ENCODE measurements at places on chromosomes 16 and 17.

- peak; percentile 44 for DNase-seq
Observed at GRCh38 chr17:38925263-38925995, at the start of gene LASP1NB. LASP1NB (plus strand) TSS chr17:38925614.

DNA sequence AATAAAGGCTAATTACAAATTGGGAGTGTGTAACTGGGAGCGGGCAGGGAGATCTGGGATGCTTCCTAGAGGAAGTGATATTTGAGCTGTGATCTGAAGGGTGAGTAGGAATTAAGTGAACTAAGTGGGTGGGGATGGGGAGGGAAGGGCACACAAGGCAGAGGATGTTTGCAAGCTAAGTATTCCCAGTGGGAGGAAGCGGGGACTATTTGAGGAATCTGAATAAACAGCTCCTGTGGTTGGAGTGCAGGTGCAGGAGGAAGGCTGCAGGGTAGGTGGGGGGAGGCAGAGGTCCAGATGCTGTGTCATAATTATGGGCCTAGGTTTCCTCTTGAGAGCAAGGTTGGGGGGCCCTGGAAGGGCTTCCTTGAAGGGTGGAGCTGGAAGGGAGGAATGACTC is 102.1 kb upstream of the HS3ST2 start:
- DNase-seq = no peak

GRCh38 chr17:63443053-63443452 is 3.1 kb downstream of the CYB561 start:
- DNase-seq = no peak

GRCh38 chr16:28597692-28598261 is 927 bp upstream of the SULT1A2 start:
- no peak for DNase-seq

GRCh38 chr17:1398931-1399678 is 917 bp downstream of the YWHAE start:
- DNase-seq = peak; percentile 76

DNA sequence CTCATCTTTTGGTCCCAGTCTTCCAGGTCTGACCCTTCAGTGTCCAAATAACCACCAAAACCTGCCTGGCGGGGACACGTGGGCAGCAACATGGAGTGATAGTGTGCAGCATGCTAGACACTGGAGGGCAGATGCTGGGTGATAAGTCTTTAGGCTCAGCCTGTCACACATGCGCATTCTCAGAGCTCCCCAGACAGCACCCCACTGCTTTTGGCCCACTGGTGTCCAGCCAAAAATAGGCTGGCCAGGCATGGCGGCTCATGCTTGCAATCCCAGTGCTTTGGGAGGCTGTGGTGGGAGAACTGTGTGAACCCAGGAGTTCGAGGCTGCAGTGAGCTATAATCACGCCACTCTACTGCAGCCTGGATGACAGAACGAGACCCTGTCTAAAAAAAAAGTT is 12.3 kb downstream of the GINS2 start:
- DNase-seq = no peak

DNA sequence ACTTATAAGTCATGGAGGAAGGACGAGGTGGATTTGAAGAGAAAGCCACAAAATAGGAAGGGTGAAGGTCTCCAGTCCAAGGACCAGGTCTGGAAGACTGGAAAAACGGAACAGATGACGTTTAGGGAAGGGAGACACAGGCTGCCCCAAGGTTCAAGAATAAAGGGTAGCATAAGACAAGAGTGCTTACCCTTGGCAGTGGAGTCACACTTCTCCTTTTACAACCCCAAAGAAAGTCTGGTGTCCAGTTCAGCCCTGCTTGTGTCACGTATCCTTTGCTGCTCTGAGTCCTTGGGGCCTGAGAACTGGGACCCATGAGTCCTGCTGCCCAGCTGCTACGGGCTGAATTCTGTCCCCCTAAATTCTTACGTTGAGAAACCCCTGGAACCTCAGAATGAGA is 13.0 kb upstream of the GGA2 start:
- DNase-seq = no peak

GRCh38 chr16:47829850-47830600 is 325.8 kb downstream of the ABCC12 start:
- no peak for DNase-seq

- DNase-seq = no peak
Observed at GRCh38 chr16:3520413-3520812, 19.6 kb downstream of the CLUAP1 start.

DNA sequence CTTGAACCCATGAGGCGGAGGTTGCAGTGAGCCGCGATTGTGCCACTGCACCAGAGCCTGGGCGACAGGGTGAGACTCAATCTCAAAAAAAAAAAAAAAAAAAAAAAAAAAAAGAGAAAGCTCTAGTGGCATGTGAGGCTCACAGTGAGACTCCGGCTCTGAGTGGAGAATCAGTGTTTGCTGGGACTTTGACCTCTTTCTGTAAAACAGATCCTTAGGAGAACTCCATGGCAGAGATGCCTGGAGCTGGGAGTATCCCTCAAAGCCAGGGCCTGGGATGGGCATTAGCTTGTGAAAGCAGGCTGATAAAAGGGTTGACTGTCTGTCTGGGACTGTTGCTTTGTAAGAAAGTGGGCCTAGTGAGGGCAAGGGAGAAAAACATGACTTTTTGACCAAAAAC is 46.4 kb downstream of the ZNF207 start:
- no peak for DNase-seq

DNA sequence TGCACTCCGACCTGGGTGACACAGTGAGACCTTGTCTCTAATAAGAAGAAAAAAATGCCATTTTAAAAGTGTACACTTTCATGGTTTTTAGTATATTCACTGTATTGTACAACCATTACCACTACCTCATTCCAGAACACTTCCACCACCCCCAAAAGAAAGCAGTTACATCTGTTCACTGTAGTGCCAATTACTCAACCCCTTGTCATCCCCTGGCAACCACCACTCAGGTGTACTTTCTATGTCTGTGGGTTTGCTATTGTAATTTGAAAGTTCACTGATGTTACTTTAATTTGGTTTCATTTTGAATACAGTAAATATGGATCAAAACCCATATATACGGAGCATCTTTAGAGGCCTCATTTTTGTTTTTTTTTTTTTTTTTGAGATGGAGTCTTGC is 6.1 kb downstream of the ZG16 start:
- no peak for DNase-seq

DNA sequence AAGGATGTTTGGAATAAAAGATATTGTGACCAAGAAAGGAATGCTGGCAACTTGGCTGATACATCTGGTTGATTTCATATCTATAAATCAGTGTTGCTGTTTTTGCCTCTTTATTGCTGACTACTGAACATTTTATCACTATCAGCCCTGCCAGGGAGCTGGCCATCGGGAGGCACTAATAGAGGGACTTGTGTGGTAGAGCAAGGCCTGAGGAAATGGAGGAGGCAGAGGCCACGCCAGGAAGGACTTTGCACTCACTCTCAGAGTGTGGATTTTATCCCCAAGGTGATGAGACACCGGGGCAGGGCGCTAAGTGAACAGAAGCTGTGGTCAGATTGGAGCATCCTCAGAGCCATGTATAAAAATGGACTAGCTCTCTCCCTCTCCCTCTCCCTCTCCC is 9.3 kb upstream of the CYB561 start:
- DNase-seq = no peak

DNA sequence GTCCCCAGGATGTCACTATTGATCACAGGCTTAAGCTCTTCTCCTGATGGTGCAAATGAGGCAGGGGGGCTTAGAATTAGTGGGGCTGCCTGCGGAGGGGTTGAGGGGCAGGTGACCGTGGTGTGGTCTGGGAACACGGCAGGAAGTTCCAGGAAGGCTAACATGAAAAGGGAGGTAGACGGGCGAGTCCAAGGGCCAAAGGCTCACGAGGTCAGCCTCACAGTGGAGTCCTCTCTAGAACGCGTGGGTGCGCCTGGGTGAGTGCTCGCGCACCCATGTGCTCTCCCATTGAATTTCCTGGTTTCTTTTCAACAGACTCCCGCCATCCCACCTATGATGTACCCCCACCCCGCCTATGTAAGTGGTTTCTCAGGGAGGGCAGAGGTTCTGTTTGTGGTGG is 15.2 kb downstream of the LGALS9 start:
- no peak for DNase-seq

DNA sequence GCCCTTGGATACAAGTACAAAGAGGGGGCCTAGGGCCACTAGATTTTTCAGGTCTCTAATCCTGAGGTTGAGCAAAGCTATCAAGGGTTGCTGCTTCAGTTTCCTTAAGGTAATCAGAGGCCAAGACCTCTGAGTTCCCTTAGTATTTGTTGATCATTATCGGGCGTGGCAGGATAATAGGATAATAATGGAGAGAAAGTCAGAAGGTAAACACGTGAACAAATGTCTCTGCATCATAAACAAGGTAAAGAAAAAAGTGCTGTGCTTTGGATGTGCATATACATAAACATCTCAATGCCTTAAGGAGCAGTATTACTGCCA is 41.5 kb upstream of the YPEL2 start:
- no peak for DNase-seq

GRCh38 chr17:17079336-17079735 is 37.1 kb downstream of the MPRIP start:
- no peak for DNase-seq

DNA sequence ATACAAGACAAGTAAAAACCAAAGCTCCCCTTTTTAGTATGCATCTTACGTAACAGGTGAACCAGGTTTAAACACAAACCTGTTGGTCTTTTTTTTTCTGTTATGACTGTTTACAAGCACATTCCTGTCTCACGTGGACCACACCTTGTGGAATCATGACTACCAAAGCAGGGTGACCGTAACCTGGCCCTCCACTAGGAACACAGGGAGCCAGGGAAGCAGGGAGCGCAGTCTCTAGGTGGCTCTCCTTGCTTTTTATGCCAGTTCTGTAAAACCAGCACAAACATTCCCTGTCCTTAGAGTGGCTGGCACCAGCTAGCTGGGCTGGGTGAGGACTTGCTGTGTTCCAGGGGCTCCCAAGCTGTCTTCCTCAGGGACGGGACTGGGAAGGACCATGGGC is 44.1 kb downstream of the DDX19A start:
- DNase-seq = no peak

DNA sequence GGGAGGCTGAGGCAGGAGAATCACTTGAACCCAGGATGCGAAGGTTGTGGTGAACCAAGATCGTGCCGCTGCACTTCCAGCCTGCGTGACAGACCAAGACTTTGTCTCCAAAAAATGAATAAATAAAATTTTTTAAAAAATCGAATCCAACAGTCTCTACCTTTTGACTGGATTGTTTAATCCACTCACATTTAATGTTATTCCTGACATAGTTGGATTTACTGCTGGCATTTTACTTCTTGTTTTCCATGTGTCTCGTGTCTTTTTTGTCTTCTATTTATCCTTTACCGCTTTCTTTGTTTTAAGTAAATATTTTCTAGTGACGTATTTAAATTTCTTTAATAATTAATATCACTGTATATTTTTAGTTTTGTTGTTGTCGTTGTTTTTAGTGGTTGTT is 5.4 kb upstream of the CES4A start:
- DNase-seq = no peak

DNA sequence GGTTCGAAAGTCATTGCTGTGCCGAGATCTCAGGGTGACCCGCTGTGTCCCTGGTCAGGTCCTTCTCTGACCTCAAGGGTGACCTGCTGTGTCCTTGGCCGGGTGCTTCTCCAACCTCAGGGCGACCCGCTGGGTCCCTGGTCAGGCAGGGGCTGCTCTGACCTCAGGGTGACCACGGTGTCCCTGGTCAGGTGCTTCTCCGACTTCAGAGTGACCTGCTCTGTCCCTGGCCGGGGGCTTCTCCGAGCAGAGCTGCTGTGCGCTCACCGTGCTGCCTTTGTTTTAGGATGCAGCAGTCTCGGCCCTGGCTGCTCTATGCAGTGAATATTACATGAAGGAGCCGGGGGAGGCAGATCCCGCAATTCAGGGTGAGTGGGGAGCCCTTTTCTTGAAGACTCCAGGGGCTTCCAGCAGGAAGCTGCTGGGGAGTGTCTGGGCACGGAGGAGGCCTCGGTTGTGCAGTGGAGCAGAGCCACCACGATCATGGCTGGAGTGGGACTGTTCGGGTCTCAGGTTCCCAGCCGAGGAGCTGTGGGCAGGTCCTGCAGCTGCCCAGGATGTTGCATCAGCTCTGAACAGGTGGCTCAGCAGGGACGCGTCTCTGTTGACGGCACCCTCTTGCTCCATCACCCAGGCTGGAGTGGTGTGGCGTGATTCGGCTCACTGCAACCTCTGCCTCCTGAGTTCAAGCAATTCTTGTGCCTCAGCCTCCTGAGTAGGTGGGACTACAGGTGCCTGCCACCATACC is 83.7 kb upstream of the ZNF750 start:
- no peak for DNase-seq

- DNase-seq = no peak
Observed at GRCh38 chr17:79084291-79085153, 9.9 kb downstream of the ENGASE start.

GRCh38 chr17:36641877-36642845 is 40.8 kb downstream of the MRM1 start:
- peak; percentile 22 for DNase-seq

GRCh38 chr16:57785385-57785784 is 16.9 kb downstream of the KIFC3 start:
- no peak for DNase-seq

- no peak for DNase-seq
Observed at GRCh38 chr16:2771496-2772402, 5.3 kb downstream of the ELOB start.

- DNase-seq = no peak
Observed at GRCh38 chr17:73288534-73289302, 23.1 kb downstream of the CDC42EP4 start.

- DNase-seq = no peak
Observed at GRCh38 chr17:80032614-80033171, 3.0 kb downstream of the TBC1D16 start.

GRCh38 chr16:17448640-17449638 is 21.8 kb downstream of the XYLT1 start:
- no peak for DNase-seq

DNA sequence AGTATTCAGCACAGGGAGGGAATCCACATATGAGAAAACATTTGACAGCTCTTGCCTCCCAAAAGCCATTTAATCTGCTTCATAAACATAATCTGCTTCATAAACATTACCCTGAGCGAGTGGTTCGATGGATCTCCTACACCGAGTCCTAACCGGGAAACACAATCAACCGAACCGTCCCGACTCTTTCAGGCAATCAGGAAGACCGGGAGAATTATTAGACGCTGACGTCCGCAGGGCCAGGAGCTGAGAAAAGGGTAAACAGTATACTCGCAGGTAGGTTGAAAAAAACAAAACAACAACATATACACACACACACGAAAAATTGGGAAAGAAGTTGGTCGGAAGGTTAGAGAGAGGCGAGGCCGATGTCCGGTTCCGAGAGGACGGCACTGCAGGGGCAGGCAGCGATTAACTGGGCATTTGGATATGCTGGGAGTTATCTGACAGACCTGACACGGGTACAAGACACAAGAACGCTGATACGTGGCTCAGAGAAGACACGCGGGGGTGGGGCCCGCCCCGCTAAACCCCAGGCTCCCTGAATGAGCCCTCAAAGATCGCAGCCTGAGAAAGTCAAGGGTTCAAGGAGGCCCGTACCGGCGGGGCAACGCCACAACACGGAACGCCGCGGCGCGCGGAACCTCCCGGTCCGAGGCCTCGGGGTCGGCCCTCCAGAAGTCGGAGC is 585 bp downstream of the AP1G1 start:
- peak; percentile 73 for DNase-seq

GRCh38 chr17:14950216-14950615 is 314.9 kb downstream of the PMP22 start:
- peak; percentile 7 for DNase-seq
